ENCODE measurements at places on chromosomes 4 and X. TPM values are rescaled to one million over a fixed set of nuclear protein-coding genes. Genes with fewer than 3 reads are reported as not detected.

The CSAG1 gene
- not detected for total RNA-seq

The C4orf50 gene
- 1.2 TPM for total RNA-seq

The SPIN2B gene
- 12.1 TPM for total RNA-seq

- peak within 1 kb of the TSS; percentile 71 for H3K4me3 ChIP-seq
- DNase-seq = no peak
- H3K27ac ChIP-seq = no peak within 1 kb of the TSS
Measured at GRCh38 chrX:120310861-120311726, at the start of gene TMEM255A. Gene TMEM255A (minus strand): TSS chrX:120311461. CDS start chrX:120311309, 152 bp downstream.

GRCh38 chr4:152229782-152230289 is 306.1 kb downstream of the FBXW7 start:
- no peak overlapping the region for H3K27ac ChIP-seq
- no peak for DNase-seq
- no peaks in the 10 kb centered on the region for H3K4me1 ChIP-seq
- H3K36me3 ChIP-seq = no peaks in the 10 kb centered on the region
- no peak overlapping the region for H3K4me3 ChIP-seq

DNA sequence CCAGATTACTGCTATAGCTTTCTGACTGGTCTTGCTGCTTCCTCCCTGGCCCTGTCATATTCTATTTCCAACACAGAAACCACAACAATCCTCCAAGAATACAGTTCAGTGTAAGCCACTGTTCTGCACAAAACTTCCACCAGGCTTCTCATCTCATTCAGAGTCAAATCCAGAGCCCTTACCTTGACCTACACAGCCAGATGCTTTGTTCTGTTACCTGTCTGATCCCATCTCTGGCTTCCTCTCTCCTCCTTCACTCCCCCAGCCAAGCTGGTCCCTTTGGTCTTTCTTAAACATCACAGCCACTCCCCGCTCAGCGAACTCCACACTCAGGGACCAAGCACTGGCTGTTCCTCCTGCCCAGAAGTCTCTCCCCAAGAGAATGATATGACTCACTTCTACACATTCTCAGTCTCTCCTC is 84.8 kb upstream of the BMP2K start:
- DNase-seq = no peak
- H3K36me3 ChIP-seq = no peaks in the 10 kb centered on the region

DNA sequence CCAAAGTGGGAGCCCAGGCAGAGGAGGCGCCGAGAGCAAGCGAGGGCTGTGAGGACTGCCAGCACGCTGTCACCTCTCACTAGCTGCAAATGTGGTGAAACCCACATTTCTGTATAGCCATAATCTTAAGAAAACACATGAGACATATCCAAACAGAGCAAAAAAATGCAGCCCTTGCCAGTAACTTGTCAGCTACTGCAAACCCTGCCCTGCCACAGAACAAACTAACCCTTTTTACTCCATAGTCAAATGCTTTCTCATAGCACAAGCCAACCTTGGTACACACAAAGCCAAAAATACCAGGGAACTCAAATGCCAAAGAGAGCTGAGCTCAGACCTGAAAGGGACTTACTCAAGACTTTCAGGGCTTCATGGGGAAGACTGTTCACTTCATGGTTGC is 14.9 kb upstream of the NXF3 start:
- H3K4me3 ChIP-seq = no peak overlapping the region
- no peak overlapping the region for H3K27ac ChIP-seq
- no peaks in the 10 kb centered on the region for H3K4me1 ChIP-seq
- no peaks in the 10 kb centered on the region for H3K36me3 ChIP-seq

DNA sequence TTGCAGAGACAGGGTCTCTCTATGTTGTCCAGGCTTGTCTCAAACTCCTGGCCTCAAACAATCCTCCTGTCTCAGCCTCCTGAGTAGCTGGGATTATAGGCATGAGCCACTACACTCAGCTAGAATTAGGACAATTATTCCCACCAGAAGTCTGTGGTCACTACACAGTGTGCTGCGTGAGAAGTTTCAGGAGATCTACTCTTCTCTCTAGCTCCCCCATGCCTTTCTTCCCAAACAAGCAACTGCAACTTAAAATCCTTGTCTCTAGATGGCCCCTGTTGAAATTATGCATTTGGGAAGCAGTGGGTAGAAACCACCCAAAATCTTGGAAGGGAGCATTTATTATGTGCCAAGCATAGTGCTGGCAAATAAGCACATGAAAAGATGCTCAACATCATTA is 21.1 kb upstream of the MAP7D3 start:
- no peak overlapping the region for H3K4me3 ChIP-seq
- peaks cover 7% of the 10 kb centered on the region for H3K4me1 ChIP-seq
- no peak overlapping the region for H3K27ac ChIP-seq
- DNase-seq = no peak

DNA sequence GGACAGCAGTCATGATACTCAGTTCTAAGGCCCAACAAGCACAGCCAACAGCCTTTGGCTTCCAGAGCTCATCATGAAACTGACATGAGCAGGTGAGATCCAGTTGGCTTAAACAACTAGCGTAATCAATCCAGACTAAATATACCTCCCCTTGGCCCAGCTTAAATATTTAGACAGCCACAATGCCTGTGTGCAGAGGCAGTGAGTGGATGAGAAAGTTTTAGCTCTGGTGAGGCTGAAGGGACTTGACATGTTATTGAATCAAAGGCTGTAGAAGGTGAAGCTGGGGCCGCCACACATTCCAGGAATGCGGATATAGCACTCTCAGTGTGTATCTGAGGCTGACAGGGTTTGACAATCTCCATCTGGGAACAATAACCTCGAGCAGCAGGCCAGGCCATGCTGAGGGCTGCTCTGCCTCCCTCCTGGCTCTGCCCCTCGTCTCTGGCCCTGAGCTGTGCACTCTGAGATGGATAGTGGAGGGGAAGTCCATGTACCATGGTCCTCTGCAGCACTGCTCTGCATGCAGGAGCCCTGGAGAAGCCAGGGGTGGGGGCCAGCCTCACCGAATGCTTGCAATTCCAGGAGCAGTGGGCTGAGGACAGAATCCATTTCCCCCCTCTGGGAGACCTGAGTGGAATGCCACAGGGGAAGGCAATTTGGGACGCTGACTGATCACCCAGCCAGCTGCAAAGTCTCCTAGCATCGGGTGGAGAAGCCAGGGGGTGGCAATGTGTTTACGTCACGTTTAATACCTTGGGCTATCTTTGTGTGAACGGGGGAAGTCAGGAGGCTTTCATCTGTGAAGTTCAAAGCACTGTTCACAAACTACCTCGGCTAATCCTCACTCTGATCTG is 37.3 kb upstream of the RASL11B start:
- H3K27me3 ChIP-seq = no peaks in the 10 kb centered on the region
- no peak overlapping the region for H3K27ac ChIP-seq
- no peak overlapping the region for H3K4me3 ChIP-seq
- DNase-seq = no peak

GRCh38 chr4:76363556-76364290 is 57.2 kb downstream of the STBD1 start:
- no peak for DNase-seq
- H3K36me3 ChIP-seq = peaks cover 9% of the 10 kb centered on the region
- no peak overlapping the region for H3K4me3 ChIP-seq

DNA sequence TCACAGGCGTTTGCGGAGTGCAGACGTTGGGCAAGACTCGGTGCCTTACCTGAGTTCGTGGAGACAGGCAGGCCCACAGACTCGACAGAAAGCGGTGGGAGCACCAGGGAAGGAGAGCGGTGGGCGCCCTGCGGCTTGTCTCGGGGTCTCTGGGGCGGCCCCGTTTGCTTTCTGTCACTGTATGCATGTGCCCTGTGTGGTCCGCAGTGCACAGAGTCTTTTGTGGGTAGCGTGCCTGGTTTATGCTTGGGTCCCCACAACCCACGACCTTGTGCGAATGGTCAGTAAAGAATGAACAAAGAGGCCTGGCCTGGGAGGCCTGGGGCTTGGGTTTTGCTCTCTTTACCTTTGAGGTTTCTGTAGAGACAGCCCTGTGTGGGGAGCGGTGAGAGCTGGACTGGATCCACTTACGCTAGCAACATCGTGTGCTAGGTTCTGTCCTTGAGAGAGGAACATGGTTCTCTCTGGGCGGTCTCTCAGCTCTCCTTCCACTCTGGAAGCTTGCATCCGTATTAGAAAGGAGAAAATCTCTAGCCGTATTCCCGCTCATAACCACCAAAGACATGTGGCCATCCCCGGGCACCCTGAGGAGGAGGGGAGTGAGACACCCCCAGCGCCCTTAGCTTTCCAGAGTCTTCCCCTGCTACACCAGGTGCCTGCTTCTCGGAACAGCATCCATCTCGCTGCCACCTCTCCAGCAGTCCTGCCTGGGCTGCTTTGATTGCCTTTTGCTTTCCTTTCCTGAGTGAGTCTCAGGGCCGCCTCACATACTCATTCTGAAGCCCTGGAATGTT is 1.2 kb downstream of the TADA2B start:
- peak overlapping the region; percentile 77 for H3K27ac ChIP-seq
- H3K27me3 ChIP-seq = peaks cover 10% of the 10 kb centered on the region
- peak overlapping the region; percentile 90 for H3K4me3 ChIP-seq
- peaks cover 26% of the 10 kb centered on the region for H3K36me3 ChIP-seq
- peaks cover 55% of the 10 kb centered on the region for H3K4me1 ChIP-seq

GRCh38 chrX:108270739-108271396 is 167.4 kb downstream of the COL4A6 start:
- H3K36me3 ChIP-seq = no peaks in the 10 kb centered on the region
- H3K27me3 ChIP-seq = no peaks in the 10 kb centered on the region
- no peak overlapping the region for H3K27ac ChIP-seq
- no peak for DNase-seq
- H3K4me1 ChIP-seq = peaks cover 2% of the 10 kb centered on the region

- H3K4me3 ChIP-seq = no peak overlapping the region
- H3K27ac ChIP-seq = no peak overlapping the region
- H3K27me3 ChIP-seq = no peaks in the 10 kb centered on the region
- no peaks in the 10 kb centered on the region for H3K36me3 ChIP-seq
Measured at GRCh38 chr4:180598281-180598680, 1644.9 kb upstream of the TENM3 start.

- no peak for DNase-seq
- no peaks in the 10 kb centered on the region for H3K4me1 ChIP-seq
- no peaks in the 10 kb centered on the region for H3K36me3 ChIP-seq
Measured at GRCh38 chr4:47690611-47691010, 147.3 kb downstream of the CORIN start.

- no peaks in the 10 kb centered on the region for H3K36me3 ChIP-seq
- H3K4me1 ChIP-seq = no peaks in the 10 kb centered on the region
- peaks cover 7% of the 10 kb centered on the region for H3K27me3 ChIP-seq
- DNase-seq = no peak
Measured at GRCh38 chr4:72966652-72967051, 102.9 kb downstream of the COX18 start.

DNA sequence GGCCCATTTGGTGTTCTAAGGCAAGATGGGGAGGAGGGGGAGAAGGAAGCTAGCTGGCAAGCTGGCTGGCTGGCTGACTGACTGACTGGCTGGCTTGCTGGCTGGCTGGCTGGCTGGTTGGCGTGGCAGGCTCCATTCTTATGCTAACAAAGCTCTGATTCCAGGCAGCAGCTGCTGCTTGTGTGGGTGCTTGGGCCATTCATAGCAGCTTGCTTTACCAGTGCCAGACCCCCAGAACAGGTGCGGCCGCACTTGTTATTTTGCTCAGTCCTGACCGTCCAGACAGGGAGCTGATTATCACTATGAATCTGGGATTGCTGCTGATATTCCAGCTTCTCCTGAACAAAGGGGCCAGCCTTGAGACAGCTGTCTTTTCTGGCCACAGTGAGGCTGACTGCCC is 131.2 kb upstream of the PAK3 start:
- H3K36me3 ChIP-seq = no peaks in the 10 kb centered on the region
- H3K27ac ChIP-seq = no peak overlapping the region
- no peak overlapping the region for H3K4me3 ChIP-seq
- DNase-seq = no peak

- no peaks in the 10 kb centered on the region for H3K27me3 ChIP-seq
- no peaks in the 10 kb centered on the region for H3K4me1 ChIP-seq
- no peak overlapping the region for H3K4me3 ChIP-seq
- no peaks in the 10 kb centered on the region for H3K36me3 ChIP-seq
- no peak overlapping the region for H3K27ac ChIP-seq
Measured at GRCh38 chr4:176874721-176875445, 82.2 kb upstream of the VEGFC start.

DNA sequence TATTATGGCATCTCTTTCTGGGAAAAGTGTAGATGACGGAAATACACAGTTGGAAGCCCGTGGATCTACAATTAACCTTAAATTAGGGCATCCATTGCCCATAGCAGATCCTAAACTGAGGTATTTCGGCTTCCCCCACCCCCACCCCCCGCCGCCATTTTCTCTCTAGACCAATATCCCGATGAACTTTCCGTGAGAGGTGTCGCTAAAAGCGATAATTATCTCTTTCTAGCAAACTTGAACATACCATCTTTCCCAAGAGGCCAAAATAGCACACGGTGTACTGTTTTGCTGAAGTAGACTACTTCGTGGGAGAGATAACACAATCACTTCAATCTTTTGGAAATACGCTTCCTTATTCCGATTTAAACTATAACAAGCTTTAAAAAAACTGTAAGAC is 554 bp downstream of the KLHL15 start:
- peaks cover 12% of the 10 kb centered on the region for H3K36me3 ChIP-seq
- peak overlapping the region; percentile 91 for H3K27ac ChIP-seq
- H3K4me3 ChIP-seq = peak overlapping the region; percentile 80
- DNase-seq = no peak

DNA sequence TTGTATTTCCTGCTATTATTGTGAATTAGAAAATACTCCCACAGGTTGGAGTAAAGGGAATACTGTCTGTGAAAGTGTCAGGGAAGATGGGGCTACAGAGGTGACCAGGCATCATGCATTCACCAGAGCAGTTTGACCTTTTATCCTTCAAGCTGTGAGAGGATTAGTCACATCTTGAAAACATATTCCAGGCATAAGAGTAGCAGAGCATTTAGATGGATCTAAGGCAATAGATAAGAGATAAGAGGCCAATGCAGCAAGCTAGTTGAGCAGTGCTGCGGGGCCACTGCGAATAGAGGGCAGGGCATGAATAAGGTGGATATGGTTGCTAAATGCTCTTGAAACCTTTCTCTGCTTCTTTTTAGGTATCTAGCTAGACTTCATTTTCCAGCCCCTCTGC is 470.7 kb upstream of the FTHL17 start:
- H3K36me3 ChIP-seq = no peaks in the 10 kb centered on the region
- H3K27me3 ChIP-seq = no peaks in the 10 kb centered on the region
- H3K27ac ChIP-seq = no peak overlapping the region
- no peak overlapping the region for H3K4me3 ChIP-seq
- H3K4me1 ChIP-seq = no peaks in the 10 kb centered on the region
- DNase-seq = no peak

All from activated CD4-positive, alpha-beta memory T cell treated with anti-CD3 and anti-CD28 coated beads, Interleukin-2, amount 10 ng/mL, durations not matched to agents 7 days and 5 days (primary cell).